CD4-positive, alpha-beta T cell treated with Interleukin-15 for 4 hours (primary cell): ENCODE measurements at places on chromosomes 2 and 18.

DNA sequence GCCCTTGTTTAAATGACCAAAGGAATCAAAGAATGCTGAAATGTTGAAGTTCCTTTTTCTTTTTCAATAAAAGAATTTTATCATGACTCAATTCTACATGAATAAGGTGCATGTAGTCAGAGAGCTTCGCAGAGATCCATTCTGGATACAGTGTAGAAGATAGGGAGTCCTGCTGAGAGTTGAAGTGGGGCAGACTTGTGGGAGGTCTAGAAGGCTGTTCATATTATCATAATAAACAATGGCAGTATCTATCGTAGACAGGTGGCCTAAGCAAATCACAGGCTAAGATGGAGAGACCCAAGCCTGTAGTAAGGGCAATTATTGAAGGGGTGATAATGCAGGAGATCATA, 1322.0 kb upstream of the CELF4 start:
- no peak for DNase-seq

GRCh38 chr2:15823459-15824396, 116.6 kb upstream of the MYCN start:
- DNase-seq: no peak

- DNase-seq: no peak
Observed at GRCh38 chr2:48461721-48462120, 68.2 kb upstream of the STON1 start.

DNA sequence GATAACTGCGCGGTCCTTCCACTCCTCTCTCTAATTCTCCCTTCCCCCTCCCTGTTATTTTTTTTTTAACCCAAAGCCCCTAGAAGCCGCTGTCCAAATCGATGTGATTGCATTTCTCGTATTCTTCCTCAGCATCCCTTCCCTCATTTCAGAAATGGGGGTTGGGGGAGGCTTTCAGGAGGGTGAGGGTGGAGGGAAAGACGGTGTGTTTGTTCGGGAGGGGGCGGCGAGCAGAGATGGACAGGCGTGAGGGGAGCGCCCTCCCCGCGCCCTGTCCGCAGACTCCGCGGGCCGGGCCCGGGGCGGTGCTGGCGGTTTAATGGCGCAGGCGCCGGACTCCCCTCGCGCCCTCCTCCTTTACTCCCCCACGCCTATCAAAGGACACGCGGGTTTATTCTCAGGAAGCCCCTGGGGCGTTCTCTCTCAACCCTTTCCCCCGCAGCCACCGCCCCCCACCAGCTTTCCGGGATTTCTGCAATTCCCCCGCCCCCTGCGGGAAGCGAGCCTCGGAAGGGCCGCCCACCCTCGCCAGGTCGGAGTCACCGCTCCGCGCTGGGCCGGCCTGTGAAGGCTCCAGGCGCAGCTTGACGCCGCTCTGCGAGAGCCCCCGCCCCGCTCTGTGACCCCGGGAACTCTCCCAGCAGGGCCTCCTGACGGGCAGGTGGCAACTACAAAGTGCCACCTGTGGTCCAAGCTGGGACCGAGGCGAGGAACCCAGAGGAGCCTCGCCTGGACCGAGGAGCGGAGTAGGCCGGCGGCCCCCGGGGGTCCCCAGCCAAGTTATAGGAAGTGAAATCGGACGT, 981 bp downstream of the ST8SIA3 start:
- no peak for DNase-seq
